ENCODE measurements at places on chromosomes 6 and 20.

DNA sequence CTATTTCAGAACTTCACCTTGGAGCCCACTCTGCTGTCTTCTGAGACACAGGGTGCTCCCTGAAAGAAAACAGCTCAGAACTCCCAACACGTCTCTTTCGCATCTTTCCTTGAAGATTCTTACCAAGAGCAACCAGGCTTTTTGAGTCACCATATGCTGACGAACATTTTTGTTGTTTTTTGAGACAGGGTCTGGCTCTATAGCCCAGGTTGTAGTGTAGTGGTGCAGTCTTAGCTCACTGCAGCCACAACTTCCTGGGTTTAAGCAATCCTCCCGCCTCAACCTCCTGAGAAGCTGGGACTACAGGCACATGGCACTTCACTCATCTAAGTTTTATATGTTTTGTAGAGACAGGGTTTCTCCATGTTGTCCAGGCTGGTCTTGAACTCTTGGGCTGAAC is 68.5 kb downstream of the TRMT11 start:
- DNase-seq: no peak

GRCh38 chr20:50278684-50279531 is 88.3 kb downstream of the CEBPB start:
- DNase-seq: no peak

DNA sequence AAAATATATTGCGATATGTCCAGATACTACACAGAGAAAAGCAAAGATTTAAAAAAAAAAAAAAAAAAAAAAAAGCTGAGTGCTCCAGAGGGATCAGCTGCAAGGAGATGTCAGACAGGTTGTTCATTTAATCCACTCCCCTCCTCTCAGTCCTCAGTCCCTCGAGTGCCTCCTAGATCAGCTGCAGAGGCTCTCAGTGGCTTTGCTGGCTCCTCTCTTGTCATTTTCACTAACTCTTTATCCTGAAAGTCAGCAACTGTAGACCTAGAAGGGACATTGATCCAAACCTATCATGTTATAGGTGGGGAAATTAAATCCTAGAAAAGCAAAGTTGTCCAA is 61.6 kb downstream of the KIAA0319 start:
- DNase-seq: peak; percentile 41

GRCh38 chr6:2403546-2403945 is 158.1 kb upstream of the GMDS start:
- peak; percentile 86 for DNase-seq

- no peak for DNase-seq
These were observed 89.5 kb downstream of the JARID2 start for GRCh38 chr6:15335385-15335784.

DNA sequence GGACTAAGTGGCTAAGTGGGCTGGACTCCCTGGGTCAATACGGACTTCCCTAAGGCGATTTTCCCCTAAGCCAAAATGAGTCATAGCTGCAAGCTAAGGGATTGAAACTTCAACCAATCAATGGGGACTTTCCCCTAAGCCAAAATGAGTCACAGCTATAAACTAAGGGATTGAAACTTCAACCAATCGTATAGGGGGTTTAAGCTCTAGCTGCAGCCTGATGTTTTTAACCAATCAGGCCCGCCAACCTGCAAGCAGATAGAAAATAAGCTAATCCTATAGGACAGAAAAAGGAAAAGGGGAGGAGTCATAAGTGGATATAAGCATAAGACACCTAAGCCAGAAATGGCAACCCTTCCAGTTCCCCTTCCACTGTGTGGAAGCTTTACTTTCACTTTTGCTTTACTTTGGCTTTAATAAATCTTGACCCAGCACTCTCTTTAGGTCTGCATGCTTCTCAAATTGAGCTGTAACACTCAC is 655.0 kb upstream of the HS3ST5 start:
- no peak for DNase-seq

DNA sequence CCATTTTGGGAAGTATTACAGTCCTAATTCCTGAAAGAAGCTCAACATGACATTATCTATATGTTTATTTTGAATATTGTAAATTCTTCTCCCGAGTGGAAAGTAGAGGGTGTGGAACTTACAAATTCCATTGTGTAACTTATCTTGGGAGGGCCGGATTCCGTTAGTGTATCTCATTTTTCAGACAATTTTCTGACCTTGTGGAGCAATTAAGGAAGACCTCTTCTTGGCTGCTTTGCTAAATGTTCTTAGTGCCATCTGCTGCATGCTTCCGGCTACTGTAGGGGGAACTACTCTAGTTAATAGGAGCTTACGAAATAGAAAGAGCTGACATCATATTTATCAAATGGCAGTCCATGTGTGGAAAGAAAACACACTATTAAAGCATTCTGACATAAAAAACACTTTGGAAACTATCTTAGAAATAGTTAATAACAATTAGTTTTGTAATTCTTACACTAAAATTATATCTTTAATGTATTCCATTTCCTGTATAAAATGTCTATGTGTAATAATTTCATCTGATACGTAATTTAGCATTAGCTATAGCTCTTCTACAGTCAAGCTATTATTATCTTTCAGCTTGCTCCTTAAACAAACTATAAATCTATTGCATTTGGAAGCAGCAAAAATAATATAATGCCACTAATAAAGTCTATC is 41.5 kb upstream of the KCNQ5 start:
- DNase-seq: peak; percentile 4

- DNase-seq: no peak
These were observed 434 bp downstream of the ZKSCAN4 start for GRCh38 chr6:28251661-28252008.

DNA sequence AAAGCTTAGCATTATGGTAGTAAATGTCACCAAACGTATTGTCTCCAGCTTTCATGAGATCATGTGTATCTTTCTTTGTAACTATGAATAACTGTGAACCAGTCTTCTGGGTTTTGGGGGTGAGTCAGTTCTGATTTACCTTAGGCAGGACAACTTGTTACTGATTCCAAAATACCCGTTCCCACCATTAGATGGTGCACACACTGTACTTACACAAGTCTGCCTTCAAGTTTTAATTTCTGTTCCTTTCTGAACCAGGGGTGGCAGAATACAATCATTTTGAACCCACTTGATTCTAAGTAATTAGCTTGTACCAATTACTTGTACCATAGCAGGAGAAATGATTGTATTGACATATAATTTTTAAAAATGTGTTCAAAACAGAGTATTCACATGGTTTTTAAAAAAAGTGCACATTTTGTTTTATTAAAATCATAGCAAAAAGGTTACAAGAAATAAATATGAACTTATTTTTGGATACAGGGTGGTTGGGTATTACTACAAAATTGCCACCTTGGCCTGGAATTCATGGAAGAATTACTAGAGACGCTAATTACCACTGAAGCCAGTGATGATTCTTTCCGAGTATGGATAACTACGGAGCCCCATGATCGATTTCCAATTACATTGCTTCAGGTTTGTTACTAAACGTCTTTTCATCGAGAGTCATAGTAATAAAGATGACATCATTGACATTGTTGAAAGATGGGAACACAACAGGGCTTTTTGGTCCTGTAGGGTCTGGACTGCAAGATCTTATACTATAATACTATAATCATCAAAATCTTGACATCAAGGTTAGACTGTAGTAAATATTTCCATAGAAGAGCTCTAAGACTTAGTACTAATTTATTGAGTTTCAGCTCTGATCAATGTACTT is 75.2 kb upstream of the GLP1R start:
- peak; percentile 55 for DNase-seq

DNA sequence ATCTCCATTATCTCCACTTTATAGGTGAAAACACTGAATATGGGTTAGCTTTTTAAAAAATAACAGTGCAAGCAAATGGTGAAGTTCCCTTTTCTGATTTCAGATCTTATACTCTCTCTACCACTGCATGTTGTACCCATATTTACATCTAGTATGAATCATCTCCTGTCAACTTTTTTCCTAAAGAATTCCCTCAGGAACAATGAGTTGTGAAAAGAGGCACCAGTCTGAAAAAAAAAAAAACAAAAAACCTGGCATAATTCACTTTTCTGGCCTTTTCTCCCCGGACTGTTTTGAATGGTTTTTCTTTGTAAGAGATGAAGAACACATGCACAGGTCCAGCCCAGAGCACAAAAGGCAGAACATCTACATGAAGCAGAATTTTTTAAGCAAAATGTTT is 596.0 kb downstream of the COL12A1 start:
- DNase-seq: no peak

DNA sequence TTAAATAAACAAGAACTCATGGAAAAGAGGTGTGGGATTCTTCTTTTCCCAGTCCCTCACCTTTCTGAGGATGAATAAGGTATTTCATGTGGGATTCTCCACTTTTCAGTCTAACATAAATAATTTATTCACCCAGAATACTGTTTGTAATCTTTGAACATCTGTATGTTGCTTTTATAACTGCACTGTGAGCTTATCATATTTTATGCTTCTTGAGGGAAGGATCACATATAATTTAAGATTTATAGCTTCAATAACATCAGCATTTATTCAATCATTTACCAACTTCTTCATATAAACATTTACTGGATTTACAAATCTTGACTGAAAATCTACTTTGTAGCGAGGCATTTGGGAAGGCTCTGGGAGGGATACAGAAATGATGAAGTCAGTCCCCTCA is 154.2 kb upstream of the KCNK16 start:
- no peak for DNase-seq

DNA sequence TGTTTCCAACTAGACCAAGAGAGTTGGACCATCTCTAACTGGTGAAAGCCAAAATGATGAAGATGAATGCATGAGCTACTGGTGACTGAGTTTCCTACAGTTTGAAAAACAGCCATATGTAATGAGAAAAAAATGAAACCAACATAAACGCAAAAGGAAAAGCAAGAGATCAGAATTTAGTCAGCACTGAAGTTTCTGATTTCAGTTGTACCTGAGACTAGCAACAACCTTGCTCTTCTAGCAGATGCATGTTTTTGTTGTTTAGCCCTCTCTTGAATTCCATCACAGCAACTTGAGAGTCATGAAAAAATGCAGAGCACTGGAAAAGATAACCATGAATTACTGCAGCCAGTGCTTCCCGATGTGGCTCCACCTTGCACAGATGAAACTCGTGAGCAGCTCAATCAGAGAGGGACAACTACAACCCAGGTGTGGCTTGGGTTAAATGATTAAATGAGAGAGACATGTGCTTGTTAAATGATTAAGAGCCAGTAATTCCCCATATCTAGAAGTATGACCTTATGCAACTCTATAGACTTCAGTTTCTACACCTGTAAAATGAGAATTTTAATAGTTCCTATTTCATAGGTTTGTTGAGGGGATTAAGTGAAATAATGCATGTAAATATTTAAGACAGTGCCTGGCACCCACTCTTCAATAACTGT is 104.8 kb downstream of the ELOVL4 start:
- DNase-seq: no peak

DNA sequence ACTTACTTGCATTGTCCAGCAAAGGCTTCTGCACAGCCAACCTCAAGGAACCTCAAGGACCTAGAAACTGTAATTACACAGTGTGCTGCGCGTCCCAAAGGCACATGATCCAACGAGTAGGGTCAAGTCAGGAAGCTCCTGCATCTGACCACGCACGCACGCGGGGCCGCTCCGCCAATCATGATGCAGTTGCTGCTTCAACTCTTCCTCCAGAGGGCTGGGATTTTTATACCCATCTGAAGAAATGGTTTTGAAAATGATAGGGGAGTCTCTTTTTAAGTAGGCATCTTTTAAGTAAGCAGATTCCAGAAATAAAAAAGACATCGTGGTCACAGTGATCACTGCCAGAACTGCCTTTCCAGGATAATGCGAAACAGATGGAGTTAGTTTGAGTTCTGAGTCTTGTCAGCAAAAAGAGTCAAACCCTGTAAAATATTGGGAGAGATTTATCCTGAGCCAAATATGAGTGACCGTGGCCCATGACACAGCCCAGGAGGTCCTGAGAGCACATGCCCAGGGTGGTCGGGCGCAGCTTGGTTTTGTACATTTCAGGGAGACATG is 34.0 kb downstream of the KIF25 start:
- DNase-seq: no peak

- no peak for DNase-seq
These were observed 91.1 kb upstream of the BTN3A2 start for GRCh38 chr6:26273673-26274588.

DNA sequence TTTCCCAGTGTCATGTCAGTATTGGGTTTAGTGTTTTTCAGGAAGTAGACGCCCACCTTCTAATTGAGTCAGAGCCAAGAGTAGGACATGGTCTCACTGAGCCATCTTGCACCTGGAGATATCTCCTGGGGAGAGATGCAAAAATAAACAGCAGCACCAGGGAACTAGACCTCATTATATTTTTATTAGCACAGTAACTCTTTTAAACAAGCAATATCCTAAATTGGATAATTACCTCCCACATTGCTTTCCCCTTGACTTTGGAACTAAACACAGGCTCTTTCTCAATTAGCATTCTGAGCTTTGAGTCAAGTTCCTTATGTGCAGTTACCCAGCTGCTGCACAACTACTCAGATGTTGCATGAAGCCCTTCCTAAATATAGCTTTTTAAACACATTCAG is 175.4 kb downstream of the IBTK start:
- DNase-seq: peak; percentile 98

DNA sequence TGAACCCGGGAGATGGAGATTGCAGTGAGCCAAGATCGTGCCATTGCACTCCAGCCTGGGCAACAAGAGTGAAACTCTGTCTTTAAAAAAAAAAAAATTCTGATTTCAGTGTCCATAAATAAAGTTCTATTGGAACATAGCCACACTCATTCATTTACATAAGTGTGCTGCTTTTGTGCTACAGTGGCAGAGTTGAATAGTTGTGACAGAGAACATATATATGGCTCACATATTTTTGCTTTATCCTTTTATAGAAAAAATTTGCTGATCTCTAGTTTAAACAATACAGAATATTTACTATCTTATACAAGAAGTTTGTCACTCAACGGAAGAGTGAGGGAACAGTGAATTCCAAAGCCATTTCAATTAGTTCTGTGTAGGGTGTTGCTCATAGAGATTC is 18.0 kb downstream of the MCM8 start:
- no peak for DNase-seq

GRCh38 chr6:74642101-74642500 is 563.8 kb downstream of the COL12A1 start:
- DNase-seq: no peak

DNA sequence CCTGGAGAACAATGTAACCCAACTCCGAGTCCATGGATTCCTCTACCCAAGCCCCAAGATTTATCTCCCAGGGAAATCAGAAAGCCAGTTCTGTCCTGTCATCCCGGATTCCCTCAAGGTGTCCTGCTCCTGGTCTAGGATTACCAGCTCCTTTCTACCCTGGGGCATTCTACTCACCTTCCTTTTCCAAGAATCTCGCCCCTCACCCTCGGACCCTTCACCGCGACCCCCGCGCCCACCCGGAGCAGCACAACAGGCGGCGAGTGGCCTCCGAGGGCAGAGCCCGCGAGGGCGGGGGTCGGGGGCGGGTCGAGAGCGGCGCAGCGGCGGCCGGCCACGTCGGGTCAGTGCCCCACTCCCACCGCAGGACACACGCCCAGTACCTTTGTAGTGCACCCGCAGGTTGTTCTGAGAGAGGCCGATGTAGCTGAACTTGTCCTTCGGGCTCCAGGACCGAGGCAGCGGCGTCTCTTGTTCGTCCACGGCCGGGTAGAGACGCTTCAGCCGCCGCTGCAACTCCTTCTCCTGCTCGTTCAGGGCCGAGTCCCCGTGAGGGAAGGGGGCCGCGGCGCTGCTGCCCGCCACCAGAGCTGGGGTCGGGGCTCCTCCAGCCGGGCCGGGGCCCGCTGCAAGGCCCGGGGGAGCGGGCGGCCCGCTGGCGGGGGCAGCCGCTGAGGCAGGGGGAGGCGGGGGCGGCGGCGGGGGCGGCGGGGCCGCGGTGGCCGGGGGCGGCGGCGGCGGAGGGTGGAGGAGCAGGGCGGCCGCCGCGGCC is 897 bp downstream of the RANBP9 start:
- DNase-seq: peak; percentile 12
